Calu3 (cell line): ENCODE measurements at places on chromosomes 5 and 9. TPM values are rescaled to one million over a fixed set of nuclear protein-coding genes. Genes with fewer than 3 reads are reported as not detected.

PPP3R2 gene
- not detected in 2 replicates for total RNA-seq

- DNase-seq: no peak
Measured at GRCh38 chr9:89153232-89154017, 25.2 kb downstream of the SHC3 start.

TRIM7 gene
- total RNA-seq: 1.8 and 2.4 TPM in 2 replicates

ZNF883 gene
- total RNA-seq: 2.0 and 2.2 TPM in 2 replicates

GRCh38 chr5:1593903-1594356 lies 70.2 kb upstream of the LPCAT1 start:
- no peak for DNase-seq

- DNase-seq: no peak
Measured at GRCh38 chr5:149149942-149150341, 8.6 kb downstream of the ABLIM3 start.

PCDHGB7 gene
- 9.8 and 13.6 TPM in 2 replicates for total RNA-seq

GRCh38 chr9:111064160-111064837 lies 26.0 kb upstream of the LPAR1 start:
- DNase-seq: no peak

DNA sequence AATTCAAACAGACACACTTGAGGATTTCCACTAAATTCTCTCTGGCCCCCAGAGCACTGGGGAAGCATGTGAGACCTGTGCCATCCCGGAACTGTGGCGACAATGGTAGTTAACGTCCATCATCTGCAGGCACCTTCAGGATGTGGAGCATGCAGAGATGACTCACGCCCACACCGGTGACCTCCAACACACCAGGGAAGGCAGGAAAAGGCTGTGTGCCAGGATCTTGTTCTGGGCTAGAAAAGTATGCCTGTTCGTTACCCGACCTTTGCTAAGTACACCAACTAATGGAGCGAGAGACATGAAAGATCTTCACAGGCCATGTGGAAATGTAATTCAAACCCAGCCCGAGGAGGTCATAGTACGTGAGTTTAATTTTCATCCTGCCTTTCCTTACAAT lies 208.8 kb downstream of the MELK start:
- peak; percentile 39 for DNase-seq

GRCh38 chr9:72506615-72507014 lies 14.8 kb upstream of the TMC1 start:
- DNase-seq: no peak

DNA sequence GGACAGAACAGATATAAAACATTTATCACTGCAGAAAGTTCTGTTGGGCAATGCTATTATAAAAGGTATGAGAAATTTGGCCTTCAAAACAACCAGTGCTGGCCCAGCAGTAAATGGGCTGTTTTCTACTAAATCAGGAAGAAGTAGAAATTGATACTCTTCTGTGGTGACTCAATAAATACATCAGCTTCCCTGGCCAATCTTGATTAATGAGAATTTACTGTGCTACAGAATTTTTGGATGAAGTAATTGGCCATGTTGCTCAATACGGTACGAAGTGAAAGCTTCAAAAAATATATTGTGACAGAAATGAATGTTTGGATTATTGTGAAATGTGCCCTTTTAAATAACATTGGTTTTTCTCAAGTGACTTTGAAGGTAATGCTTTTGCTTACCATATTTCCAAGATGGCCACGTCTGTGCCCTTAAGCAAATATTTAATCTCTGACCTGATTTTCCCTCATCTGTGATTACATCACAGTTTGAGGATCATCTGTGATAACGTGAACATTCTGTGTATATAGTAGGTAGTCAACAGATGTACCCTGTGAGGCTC lies 4.2 kb downstream of the DNAJA1 start:
- DNase-seq: no peak

DNA sequence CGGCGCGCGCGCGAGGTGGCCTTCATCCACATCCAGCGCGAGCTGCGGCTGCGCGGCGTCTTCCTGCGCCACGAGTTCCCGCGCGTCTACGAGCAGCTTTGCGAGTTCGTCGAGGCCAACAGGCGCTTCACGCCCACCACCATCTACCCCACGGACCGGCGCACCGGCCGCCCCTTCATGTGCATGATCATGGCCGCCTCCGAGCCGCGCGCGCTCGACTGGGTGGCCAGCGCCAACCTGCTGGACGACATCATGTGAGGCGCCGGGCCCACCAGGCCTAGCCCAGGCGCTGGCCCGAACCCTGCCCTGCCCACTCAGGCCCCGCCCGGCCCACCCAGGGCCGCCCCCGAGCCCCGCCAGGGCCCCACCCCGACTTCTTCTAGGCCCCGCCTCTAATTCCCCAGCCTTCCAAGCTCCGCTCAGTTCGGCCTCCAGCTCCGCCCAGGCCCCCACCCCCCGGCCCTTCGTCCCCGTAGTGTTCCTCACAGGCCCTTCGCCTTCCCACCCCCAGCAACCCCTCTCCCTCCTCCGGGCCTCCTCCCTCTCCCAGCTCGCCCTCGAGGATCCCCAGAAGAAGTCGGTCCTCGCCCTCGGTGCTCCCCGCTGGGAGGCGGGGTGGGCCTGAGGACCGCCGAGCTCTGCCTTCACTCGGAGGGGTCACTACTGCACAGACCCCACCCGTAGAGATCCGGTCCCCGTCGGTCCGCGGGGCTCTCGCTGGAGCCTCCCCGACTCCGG lies 2.0 kb upstream of the PHPT1 start:
- DNase-seq: no peak

GRCh38 chr5:157657516-157657915 lies 5.3 kb upstream of the SOX30 start:
- no peak for DNase-seq

IFNW1 gene
- not detected in 2 replicates for total RNA-seq

CDH9 gene
- total RNA-seq: not detected in 2 replicates

- DNase-seq: no peak
Measured at GRCh38 chr5:6873359-6873758, 160.1 kb downstream of the TENT4A start.

DNA sequence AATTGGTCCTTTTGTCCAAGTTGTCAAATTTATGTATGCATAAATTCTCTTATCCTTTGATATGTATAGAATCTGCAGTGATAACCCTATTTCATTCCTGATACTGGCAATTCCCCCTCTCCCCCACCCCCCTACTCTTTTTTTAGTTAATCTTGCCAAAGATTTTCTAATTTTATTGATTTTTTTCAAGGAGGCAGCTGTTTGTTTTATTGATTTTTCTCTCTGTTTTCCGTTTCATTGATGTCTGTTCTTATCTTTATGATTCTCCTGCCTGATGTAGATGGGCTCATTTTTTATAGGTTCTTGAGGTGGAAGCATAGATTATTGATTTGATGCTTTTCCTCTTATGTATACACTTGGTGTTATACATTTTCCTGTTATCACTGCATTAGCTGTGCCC lies 34.4 kb downstream of the SMC5 start:
- DNase-seq: no peak
